ENCODE measurements at places on chromosomes 11 and 22.

DNA sequence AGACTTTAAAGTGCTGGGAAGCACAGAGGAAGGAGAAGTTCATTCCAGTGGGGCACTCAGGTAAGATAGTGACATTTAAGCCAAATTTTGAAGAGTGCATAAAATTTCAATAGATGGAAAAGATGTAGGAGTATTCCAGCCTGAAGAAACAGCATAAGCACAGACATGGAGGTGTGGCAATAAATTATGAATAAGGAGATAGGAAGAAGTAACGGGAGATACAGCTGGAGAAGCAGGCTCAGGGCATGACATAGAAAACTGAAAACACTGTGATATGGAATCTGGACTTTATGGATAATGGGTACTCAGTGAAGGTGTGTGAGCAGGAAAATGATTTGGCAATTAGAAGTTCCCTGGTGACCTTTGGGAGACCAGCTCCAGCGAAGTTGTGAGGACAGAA is 33.3 kb downstream of the P4HA3 start:
- DNase-seq: no peak
- no peak overlapping the region for H3K27ac ChIP-seq
- no peaks in the 10 kb centered on the region for H3K36me3 ChIP-seq
- H3K4me3 ChIP-seq: no peak overlapping the region

DNA sequence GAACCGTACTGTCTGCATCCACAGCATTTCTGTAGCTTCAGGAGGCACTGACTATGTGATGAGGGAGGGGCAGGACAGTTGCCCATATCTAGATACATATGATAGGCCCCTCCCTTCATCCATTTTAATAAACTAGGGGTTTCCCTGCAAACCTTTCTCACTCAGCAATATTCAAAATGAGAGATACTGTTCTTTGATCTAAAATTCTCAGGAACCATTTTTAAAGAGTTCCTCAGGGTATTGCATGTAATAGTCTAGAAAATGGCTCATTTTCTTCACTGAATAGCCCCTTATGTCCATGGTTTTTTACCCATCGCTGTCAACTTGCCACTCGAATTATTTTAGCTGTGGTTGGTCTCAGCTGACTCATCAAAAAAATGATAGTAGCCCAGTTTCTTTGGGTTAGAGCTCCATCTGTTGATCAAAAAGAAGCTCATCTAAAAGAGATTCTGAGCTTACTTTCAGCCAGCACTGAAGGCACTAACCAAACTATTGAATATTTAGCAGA is 37.0 kb upstream of the DNAJB7 start:
- H3K4me1 ChIP-seq: peaks cover 21% of the 10 kb centered on the region
- no peak overlapping the region for H3K4me3 ChIP-seq
- no peaks in the 10 kb centered on the region for H3K27me3 ChIP-seq
- peak overlapping the region; percentile 52 for H3K27ac ChIP-seq
- peaks cover 1% of the 10 kb centered on the region for H3K36me3 ChIP-seq
- DNase-seq: no peak

- H3K4me1 ChIP-seq: peaks cover 2% of the 10 kb centered on the region
- H3K4me3 ChIP-seq: no peak overlapping the region
- H3K27me3 ChIP-seq: peaks cover 7% of the 10 kb centered on the region
- H3K27ac ChIP-seq: no peak overlapping the region
- DNase-seq: no peak
Observed at GRCh38 chr11:66391322-66391721, 19.8 kb upstream of the SLC29A2 start.

DNA sequence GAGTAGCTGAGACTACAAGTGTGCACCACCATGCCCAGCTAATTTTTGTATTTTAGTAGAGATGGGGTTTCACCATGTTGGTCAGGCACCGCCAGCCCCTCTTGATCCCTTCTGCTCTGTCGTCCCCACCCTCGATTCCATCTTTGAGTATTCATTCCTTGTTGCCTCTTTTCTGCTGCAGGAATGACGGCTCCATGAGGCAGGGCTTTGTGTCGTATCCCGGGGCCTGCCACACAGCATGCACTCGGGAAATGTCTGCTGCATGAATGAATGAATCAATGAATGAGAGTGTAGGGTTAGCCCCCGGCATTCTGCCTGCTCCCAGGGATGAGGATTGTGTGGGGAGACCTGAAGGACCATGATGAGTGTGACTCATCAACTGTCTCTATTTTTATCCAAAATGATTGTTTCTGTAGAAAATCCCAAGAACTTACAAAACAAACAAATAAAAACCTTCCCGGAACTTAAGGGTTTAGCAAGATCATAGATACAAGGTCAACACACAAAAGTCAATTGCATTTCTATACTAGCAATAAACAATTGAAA is 54.6 kb upstream of the SLC22A12 start:
- no peaks in the 10 kb centered on the region for H3K4me1 ChIP-seq
- H3K36me3 ChIP-seq: no peaks in the 10 kb centered on the region
- H3K27ac ChIP-seq: no peak overlapping the region
- H3K27me3 ChIP-seq: peaks cover 28% of the 10 kb centered on the region
- DNase-seq: no peak
- no peak overlapping the region for H3K4me3 ChIP-seq

DNA sequence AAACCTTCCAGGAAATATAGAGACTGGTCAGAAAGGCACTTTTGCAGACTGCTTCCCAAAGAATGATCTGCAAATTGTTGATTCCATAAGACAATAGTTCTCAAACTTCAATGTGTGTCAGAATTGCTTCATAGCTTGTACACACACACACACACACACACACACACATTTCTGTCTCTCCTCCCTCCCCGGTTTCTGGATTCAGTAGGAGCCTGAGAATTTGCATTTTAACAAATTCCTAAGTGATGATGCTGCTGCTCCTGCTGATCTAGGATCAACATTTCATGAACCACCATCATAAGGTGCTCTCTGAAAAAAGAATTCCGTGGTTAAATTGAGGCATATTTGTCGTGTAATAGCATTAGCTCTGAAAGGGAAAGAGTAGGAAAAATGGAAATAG is 35.3 kb upstream of the FZD4 start:
- no peaks in the 10 kb centered on the region for H3K4me1 ChIP-seq
- no peak for DNase-seq
- no peaks in the 10 kb centered on the region for H3K36me3 ChIP-seq
- H3K27me3 ChIP-seq: peaks cover 13% of the 10 kb centered on the region
- no peak overlapping the region for H3K27ac ChIP-seq
- H3K4me3 ChIP-seq: no peak overlapping the region

DNA sequence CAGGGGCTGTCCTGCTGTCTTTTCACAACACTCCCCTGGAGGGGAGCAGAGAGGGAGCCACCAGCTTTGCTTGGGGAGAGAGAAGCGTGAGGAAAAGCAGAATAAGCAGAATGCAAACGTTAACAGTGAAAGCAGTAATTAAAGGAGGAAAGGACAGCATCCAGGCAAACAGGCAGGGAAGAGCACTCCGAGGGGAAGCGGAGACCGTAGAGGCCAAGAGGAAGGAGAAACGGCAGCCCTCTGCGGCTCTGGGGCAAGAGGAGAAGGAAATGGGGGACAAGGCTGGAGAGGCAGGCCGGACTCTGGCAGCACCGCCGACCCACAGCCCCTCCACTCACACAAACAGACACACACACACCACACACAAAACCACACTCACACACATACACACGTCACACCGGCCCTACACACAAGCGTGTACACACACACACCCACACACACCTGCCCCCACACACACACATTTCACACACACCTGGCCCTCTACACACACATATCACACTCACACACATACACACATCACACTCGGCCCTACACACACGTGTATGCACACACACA is 449.8 kb downstream of the SOX6 start:
- H3K27me3 ChIP-seq: no peaks in the 10 kb centered on the region
- H3K4me3 ChIP-seq: no peak overlapping the region
- no peak overlapping the region for H3K27ac ChIP-seq

DNA sequence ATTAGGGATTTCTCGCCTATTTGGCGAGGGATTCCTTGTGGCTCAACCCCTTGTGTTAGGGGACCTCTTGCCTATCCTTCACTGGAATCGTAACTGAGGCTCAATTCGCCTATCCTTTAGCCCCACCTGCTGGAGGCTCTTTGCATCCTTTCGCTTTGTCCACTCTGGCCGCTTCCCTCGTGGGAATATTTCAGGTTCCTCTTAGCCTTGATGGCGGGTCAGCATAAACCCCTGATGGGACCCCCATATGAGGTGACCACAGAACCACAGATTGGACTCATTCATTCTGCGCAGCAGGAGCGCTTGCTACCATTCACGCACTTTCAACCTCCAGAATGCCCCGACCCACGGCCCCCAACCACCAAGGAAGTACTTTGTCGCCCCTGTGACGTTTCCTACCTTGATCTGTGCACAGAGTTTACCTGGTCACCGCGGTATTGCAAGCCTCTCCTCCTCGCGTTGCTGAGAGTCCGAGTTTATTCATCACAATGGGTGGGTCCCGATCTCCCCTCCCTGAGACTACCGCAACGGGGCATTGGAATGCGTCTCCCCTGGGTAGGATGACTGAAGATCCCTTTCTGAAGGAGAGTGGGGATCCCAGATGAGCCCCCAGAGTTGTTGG is at the start of gene OR52N2:
Gene OR52N2, plus strand, starts transcription at position 425 of the 622 bp plus-strand sequence. CDS start 11,412 bp downstream, outside the sequence.
- H3K27ac ChIP-seq: peak within 1 kb of the TSS; percentile 5
- no peaks in the 10 kb centered on the region for H3K36me3 ChIP-seq
- peaks cover 21% of the 10 kb centered on the region for H3K27me3 ChIP-seq

DNA sequence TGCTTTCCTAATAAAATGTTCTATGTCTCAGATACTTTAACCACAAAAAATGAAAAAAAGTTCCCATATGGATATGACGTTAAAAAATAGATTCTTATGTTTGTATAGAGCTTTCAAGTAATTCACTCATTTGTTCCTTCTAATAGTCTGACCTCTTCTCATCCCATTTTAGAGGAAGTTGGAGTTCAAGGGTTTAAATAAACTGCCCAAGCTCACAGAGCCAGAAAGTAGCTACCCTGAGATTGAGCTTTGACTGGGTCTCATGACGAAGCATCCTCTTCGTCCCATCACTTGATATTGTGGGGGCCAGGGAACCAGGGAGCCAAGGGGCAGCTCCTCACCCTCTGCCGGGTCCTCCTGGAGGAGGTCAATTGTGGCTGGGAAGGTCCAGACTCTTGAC is 116.3 kb downstream of the CCDC81 start:
- no peak for DNase-seq
- H3K4me3 ChIP-seq: no peak overlapping the region
- no peak overlapping the region for H3K27ac ChIP-seq
- no peaks in the 10 kb centered on the region for H3K4me1 ChIP-seq
- H3K36me3 ChIP-seq: no peaks in the 10 kb centered on the region
- H3K27me3 ChIP-seq: peaks cover 8% of the 10 kb centered on the region

- no peaks in the 10 kb centered on the region for H3K4me1 ChIP-seq
- H3K36me3 ChIP-seq: no peaks in the 10 kb centered on the region
- H3K27me3 ChIP-seq: peaks cover 22% of the 10 kb centered on the region
Observed at GRCh38 chr11:125305345-125305744, 140.8 kb downstream of the PKNOX2 start.

GRCh38 chr11:34773211-34773610 is 143.0 kb downstream of the APIP start:
- no peak overlapping the region for H3K27ac ChIP-seq
- H3K36me3 ChIP-seq: no peaks in the 10 kb centered on the region
- no peak for DNase-seq
- H3K4me1 ChIP-seq: no peaks in the 10 kb centered on the region
- H3K27me3 ChIP-seq: peaks cover 39% of the 10 kb centered on the region

GRCh38 chr11:2574043-2574552 is 125.7 kb downstream of the KCNQ1OT1 start:
- H3K27me3 ChIP-seq: no peaks in the 10 kb centered on the region
- H3K4me3 ChIP-seq: no peak overlapping the region
- no peak for DNase-seq
- H3K4me1 ChIP-seq: no peaks in the 10 kb centered on the region

GRCh38 chr11:65452806-65453490 is 30.4 kb downstream of the NEAT1 start:
- H3K27ac ChIP-seq: no peak overlapping the region
- peaks cover 27% of the 10 kb centered on the region for H3K4me1 ChIP-seq
- H3K36me3 ChIP-seq: peaks cover 4% of the 10 kb centered on the region

GRCh38 chr11:3357302-3357701 is 21.6 kb downstream of the ZNF195 start:
- peaks cover 63% of the 10 kb centered on the region for H3K36me3 ChIP-seq
- no peak overlapping the region for H3K27ac ChIP-seq
- no peaks in the 10 kb centered on the region for H3K27me3 ChIP-seq
- DNase-seq: no peak
- H3K4me3 ChIP-seq: no peak overlapping the region

GRCh38 chr11:68677432-68677831 is 6.9 kb upstream of the GAL start:
- no peak overlapping the region for H3K4me3 ChIP-seq
- no peaks in the 10 kb centered on the region for H3K36me3 ChIP-seq
- peaks cover 10% of the 10 kb centered on the region for H3K27me3 ChIP-seq
- no peaks in the 10 kb centered on the region for H3K4me1 ChIP-seq

DNA sequence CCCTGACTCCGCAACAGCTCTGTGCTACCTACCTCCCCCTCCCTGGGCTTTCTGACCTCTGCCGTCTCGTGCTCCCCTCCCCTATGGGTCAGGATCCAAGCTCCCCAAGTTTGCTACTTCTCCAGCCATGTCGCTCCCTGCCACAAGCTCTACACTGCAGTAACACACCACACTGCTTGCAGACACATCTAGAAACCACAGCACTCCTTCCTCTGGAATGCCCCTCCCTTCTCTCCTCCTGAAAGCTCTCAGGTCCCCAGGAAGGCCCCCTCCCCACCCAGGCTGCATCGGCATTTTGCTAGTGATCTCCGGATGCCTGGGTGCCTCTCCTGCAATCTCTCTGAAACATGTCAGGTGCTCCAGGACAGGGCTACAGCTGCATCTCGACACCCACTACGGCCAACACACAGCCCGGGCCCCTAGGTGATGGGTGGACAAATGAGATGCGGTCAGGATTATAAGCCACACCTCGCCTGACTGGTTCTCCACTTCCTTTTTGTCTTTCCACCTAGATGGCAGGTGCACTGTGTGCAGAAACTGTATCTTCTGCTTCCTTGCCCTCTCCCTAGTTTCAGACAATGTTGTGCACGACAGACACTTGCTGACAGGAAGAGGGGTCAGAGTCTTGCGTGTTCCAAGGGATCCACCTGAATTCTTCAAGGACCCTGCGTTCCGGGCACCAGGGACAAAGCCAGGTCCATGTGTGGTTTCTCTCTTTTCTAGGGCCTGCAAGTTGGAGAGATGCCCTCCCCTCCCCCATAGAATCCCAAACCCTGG is 22.9 kb downstream of the RPUSD4 start:
- no peak overlapping the region for H3K27ac ChIP-seq
- H3K4me1 ChIP-seq: peaks cover 6% of the 10 kb centered on the region
- H3K4me3 ChIP-seq: no peak overlapping the region
- H3K27me3 ChIP-seq: no peaks in the 10 kb centered on the region
- no peak for DNase-seq

GRCh38 chr11:116927163-116927974 is 89.9 kb upstream of the APOA1 start:
- peak overlapping the region; percentile 86 for H3K27ac ChIP-seq
- H3K36me3 ChIP-seq: peaks cover 34% of the 10 kb centered on the region
- DNase-seq: peak; percentile 61
- peaks cover 81% of the 10 kb centered on the region for H3K4me1 ChIP-seq

- no peak overlapping the region for H3K27ac ChIP-seq
- H3K4me1 ChIP-seq: peaks cover 41% of the 10 kb centered on the region
- peaks cover 33% of the 10 kb centered on the region for H3K27me3 ChIP-seq
- H3K36me3 ChIP-seq: no peaks in the 10 kb centered on the region
Observed at GRCh38 chr22:45645526-45646414, 25.9 kb upstream of the ATXN10 start.
